ENCODE measurements at places on chromosomes 4 and X.

GRCh38 chr4:7887436-7887835 lies 52.2 kb downstream of the AFAP1 start:
- no peak for DNase-seq

- no peak for DNase-seq
Observed at GRCh38 chr4:60611762-60612496, 588.2 kb upstream of the ADGRL3 start.

DNA sequence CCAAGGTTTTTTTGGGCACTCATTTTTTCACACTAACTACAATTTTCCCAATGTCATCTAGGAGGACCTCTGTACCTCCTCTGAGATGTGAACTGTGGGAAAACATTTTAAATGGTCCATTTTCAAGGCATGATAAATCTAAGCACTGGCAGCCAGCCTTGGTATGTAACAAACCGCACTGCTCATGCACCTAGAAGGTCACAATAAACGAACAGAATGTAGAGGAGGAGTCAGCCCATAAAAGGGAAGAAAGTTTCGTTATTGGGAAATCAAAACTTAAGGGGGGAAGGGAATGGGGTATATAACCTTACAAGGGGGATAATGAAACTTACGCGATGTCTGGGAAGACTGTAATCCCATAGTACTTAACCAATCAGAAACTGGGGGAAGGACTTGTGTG lies 16.4 kb downstream of the COX18 start:
- DNase-seq = no peak

DNA sequence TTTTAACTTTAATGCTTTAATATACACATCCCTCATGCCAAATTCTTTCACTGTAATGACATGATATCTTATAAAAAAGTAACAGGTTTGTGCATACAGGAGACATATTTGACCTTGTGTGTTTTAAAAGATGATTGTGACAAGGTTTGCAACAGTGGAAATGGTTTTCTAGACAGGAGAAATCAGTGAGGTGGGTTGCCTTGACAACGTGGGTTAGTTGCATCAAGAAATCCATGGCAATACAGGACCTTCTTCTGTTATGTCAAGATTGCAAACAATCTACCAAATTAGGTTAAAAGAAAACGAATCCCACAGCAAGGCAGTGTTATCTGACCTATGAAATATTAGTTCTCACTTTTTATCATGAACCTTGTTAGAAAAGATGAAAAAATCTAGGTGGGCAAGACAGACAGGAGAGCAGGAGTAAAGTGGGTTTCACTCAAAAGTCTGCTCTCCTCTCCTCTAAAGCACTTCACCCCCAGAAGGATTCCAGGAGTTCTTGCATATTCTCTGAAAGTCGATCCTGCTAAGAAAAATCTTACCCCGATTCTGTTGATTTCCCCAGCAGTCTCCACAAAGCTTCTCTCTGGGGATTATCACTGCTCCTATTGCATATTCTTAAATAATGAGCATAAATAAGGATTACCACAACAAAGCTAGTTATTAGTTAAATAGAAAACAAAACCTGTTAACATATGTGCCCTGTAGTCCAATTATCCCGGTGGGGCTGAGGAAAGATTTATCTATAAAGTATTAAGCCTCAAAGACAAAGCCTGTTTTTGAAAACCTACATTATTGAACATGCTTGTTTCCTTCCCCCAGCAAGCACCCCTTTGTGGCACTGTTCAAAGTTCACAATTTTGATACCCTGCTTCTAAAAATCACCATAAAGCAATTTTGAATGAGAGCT lies 71.0 kb downstream of the TMA16 start:
- no peak for DNase-seq

GRCh38 chrX:102154900-102155805 lies 624 bp downstream of the BEX5 start:
- DNase-seq = no peak

GRCh38 chrX:137930533-137930932 lies 364.6 kb downstream of the ZIC3 start:
- DNase-seq = no peak

DNA sequence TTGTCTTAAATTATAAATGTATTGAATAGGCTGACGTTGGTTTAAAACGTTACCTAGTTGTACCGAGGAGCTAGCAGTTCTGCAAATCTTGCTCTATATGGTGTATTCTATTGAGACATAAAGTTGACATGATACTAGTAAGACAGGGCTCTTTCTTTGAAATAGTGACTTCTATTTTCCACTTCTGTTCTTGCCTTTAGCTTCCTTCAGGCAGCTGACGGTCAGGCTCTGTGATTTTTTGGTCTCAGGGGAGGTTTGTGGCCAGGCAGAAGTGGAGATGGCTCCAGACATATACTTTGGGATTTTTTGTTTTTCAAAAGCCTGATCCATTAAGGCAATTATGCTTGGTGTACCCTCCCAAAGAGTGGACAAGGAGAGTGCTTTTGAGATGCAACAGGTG lies 95.2 kb downstream of the SLC34A2 start:
- no peak for DNase-seq

DNA sequence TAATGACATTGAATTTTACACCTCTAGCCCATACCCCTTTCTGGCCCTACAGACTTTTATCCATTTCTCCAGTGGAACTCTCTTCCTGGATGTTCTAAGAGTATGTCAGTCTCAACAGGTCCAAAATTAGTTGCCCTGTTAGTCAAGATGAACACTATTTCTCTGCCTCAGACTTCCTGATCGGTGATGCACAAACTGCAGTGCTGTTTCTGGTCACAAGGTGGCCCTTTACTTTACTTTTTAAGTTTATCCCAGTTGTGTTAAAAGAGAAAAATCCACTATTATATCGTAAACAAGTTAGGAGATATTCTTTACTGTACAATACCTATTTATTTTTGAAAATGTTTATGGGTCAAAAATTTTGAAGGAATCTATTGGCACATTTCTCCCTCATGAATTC lies 13.1 kb downstream of the TCEAL7 start:
- no peak for DNase-seq

GRCh38 chr4:118751629-118752323 lies 66.6 kb downstream of the METTL14 start:
- no peak for DNase-seq

DNA sequence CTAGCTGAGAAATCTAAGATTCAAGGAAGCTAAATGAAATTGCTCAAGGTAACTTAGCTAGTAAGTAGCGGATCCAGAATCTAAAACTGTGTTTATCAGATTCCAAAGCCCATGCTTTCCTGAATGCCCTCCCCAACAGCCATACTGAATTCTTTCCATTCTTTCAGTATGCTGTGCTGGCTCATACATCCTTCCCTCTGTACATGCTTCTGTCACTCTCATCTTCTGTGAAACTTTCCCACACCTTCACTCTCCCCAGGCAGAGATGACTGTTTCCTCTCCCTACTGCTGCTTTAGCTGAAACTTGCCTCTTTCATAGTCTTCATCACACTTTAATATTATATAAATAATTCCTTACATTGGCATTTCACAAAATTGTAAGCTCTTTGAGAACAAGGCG lies 39.3 kb upstream of the SMARCAD1 start:
- DNase-seq = no peak

GRCh38 chrX:47501226-47502074 lies 18.4 kb upstream of the ZNF41 start:
- no peak for DNase-seq

- no peak for DNase-seq
Observed at GRCh38 chr4:102141842-102142241, 203.4 kb downstream of the SLC39A8 start.

DNA sequence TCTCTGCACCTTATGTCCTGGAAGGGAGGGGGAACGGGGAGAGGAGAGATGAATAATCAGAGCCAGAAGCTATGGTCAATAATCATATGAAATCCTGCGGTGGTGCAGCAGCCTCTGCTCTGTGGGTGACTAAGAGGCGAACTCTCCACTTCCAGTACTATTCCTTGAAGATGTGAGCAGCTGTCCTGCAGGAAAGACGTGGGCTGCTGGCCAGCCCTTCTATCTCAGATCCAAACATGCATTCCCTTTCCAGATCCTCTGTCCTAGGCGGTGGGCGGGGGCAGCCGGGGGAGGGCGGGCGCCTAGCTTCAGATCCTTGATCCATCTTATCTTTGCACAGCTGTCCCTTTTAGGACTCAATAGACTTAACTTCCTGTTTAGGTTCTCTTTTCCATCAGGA lies 34.5 kb downstream of the SPINK2 start:
- no peak for DNase-seq

GRCh38 chrX:74523224-74523623 lies 91.2 kb downstream of the RLIM start:
- DNase-seq = no peak

GRCh38 chrX:107715331-107716117 lies 60.1 kb downstream of the TSC22D3 start:
- no peak for DNase-seq

Data from D721Med (cell line).